Stimulated activated CD4-positive, alpha-beta T cell treated with anti-CD3 and anti-CD28 coated beads, Interleukin-1b, Interleukin-23, amount 100 ng/mL, for 1 hour (primary cell): ENCODE measurements at places on chromosomes 5 and 9.

GRCh38 chr5:125263356-125263755, 516.9 kb upstream of the ZNF608 start:
- no peak for DNase-seq

GRCh38 chr9:1383899-1384455, 333.8 kb downstream of the DMRT2 start:
- DNase-seq = no peak

GRCh38 chr9:34988218-34989002, 1.1 kb upstream of the DNAJB5 start:
- DNase-seq = no peak

GRCh38 chr9:87749335-87750035, 23.6 kb downstream of the CTSL start:
- no peak for DNase-seq

DNA sequence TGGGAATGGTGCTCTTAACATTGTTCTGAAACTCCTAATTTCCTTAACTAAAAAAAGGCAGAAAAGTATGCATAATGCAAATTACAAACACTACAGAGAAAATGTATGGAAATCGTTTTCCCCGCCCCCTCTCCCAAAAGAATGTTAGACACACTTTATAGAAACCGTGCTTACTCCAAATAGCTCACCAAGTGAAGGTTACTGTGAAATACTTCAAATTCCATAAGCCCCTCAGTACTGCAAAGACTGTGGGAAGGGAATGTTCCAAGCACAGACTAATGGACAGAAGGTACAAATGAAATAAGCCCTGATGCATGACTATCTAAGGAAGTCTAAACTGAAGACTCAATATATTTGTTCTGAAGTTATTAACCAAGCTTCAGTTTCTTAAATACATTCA, 12.5 kb downstream of the MAPKAP1 start:
- DNase-seq = no peak

GRCh38 chr5:79878721-79879336, 112.2 kb downstream of the MTX3 start:
- no peak for DNase-seq

- no peak for DNase-seq
These were observed 83.9 kb upstream of the ZBTB43 start for GRCh38 chr9:126720661-126721563.

- DNase-seq = no peak
These were observed 1.0 kb upstream of the MCC start for GRCh38 chr5:113489299-113489698.

DNA sequence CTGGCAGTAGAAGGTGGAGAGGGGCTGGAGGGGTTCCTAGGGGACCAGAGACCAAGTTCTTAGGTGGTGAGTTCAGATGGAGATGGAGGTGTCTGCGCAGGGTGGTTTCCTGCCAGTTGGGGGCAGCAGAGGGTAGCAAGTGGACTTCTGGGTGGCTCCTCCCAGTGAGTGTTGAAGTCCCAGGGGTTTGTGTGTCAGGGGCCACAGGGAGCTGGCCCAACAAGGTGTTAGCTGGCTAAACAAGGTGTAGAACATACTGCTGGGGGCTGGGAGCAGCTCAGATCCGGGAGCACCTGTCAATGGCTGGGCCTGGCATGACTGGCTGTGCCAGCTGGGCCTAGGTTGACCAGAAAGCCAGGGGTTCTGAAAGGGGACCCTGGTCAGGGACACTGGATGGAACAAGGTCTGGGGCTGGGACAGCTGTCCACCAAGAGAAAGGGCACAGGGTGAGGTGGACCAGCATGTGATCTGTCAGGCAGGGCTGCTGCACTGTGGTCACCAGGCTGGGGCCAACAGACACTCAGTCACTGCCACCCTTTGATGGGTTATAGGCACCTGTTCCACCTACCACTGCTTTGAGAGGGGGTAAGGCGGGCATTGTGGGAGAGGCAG, 35.6 kb downstream of the DAB2IP start:
- no peak for DNase-seq

GRCh38 chr9:95852059-95853032, 23.1 kb upstream of the ERCC6L2 start:
- DNase-seq = no peak

- no peak for DNase-seq
These were observed 147.8 kb downstream of the TTLL11 start for GRCh38 chr9:121945281-121945680.
